Gastroesophageal sphincter (tissue), 4 donors: ENCODE measurements at places on chromosomes 4 and X.

DNA sequence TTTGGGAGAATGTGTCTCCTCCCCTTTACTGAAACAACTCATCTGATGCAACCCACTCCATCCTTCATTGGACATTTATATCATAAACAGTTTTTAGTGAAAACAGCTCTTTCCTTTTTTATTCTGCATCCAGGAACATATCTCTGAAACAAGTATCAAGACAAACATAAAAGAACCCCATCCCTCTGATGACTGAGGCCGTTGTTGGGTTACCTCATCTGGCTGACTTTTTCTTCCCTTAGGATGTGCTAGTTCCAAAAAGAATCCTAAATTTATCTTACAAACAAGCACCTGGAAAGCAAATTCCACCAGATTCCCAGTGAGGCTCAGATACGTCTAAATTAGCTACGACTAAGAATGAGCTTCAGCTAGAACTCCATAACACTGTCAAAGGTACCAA is 483.7 kb upstream of the INTU start:
- ATAC-seq, result no peak

- ATAC-seq, result no peak
Measured at GRCh38 chr4:27123123-27123768, 262.6 kb downstream of the STIM2 start.

GRCh38 chr4:26003056-26003455 is 89.0 kb downstream of the SMIM20 start:
- no peak for ATAC-seq

- no peak for ATAC-seq
Measured at GRCh38 chrX:119604766-119605463, 1.3 kb downstream of the NKRF start.

- ATAC-seq, result no peak
Measured at GRCh38 chr4:3473996-3474765, 11.1 kb downstream of the DOK7 start.

DNA sequence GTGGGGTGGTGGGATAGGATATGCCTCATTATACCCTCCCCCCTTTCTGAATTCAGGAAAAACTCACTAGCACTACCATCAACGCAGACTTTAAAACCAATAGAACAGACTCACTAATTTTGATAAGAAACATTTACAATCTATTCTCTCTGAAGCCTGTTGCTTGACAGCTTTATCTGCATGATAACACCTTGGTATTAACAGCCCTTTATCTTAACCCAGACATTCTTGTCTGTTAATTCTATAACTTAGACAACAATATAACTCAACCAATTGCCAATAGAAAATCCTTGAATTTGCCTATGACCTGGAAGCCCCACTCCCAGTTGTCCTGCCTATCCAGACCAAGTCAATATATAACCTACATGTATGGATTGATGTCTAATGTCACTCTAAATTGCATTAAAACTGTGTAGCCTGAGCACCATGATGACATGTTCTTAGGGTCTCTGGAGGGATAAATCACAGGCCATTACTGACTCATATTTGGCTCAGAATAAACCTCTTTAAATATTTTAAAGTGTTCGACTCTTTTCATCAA is 1.5 kb upstream of the UGT2A3 start:
- ATAC-seq, result no peak

GRCh38 chrX:148024425-148025148 is 43.5 kb downstream of the FMR1NB start:
- ATAC-seq, result no peak
